ENCODE measurements at places on chromosomes 1 and 21.

DNA sequence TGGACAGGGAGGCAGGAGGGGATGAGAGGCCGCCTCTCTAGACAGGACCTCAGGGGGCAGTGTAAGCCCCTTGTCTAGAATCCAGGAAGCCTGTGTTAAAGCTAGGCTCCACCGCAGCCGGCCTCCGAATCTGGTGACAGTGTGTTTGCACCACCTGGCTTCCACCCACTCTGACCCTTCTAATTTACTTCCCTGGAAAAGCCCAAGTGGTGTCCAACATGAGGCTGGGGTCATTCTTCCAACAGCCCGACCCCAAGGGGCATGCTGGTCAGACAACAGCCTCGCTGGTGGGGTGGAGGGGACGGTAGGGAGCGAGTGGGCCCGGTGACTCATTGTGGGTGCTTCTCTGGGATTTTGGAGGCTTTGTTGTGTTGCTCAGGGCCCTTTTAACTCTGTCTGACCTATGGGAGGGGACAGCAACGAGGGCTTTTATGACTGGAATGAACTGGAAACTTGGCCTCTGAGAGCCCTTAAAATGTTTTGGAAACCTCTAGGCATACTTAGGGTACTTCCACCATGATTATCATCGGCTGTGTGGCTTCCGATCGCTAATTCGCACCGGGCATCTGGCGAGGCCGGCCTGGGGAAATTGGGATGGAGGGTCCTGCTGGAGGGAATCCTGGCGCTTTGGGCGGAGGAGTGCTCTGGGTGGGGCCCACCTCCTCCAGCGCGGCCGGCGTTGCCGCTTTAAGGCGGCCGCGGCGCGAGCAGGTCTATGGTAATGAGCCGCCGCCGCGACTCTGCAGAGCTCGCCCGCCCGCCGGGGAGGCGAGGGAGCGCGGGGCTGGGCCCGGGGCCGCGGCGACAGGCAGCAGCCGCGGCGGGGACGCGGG is at the start of gene CELSR2:
TSS of gene CELSR2 (plus strand) at position 743 of the 833 bp plus-strand sequence. CDS start 541 bp downstream, outside the sequence.
- DNase-seq = peak; percentile 57

- DNase-seq = no peak
These were observed 428.7 kb upstream of the LRRC7 start for GRCh38 chr1:69139007-69139406.

- DNase-seq = no peak
These were observed 77.0 kb downstream of the VWA5B1 start for GRCh38 chr1:20367626-20368025.

GRCh38 chr21:40186045-40186444 is 318.8 kb downstream of the PCP4 start:
- no peak for DNase-seq

DNA sequence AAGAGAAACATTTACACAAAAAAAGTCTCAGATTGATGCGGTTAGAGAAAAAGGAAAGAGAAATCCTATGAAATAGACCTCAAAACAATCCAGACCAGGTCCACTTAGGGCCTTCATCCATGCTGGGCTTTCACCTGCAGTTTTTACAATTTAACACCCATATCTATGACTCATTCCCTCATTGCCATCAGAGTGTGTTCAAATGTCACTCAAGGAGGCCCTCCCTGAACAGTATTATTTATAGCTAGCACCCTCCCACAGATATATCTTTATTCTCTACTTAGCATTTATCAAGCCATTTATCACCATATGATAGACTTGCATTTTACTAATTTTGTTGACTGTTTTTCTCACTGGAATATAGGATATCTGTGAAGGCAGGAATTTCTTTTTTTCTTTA is 824 bp upstream of the KRTAP21-3 start:
- DNase-seq = no peak

DNA sequence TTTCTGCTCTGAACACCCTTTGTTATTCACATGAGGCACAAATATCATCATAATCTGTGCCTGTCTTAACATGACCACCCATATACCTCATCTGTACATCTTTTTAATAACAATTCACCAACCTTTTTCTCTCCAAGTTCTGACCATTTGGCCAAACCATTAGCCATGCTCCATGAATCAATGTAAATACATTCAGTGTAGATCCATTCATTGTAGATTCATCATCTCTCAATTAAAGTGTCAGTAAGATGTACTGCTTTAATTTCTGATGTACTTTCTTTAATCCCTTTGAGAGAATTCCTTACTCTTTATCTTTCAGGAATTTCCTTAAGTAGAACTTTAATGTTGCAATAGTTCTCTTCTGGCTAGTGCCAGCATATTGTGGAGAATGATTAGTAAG is 126.2 kb upstream of the LRRC7 start:
- DNase-seq = no peak

- DNase-seq = no peak
These were observed 40.1 kb downstream of the CACNA1S start for GRCh38 chr1:201072149-201072548.

DNA sequence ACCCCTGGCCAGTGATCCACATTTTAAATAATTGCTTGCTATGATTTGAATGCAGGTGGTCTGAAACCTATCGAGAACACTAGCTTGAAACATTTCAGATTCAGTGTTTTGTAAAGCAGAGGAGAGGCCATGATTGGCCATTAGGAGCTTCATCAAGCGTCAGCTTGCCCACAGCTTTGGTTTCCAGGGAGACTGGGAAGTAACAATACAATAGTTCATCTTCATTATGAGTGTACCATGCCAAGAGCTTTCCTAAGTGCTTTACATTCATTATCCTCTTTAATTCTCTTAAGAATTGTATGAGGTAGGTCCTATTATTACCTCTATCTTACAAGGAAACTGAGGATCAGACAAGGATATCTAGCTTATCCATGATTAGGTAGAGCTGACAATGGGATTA is 27.7 kb upstream of the ATP5PO start:
- DNase-seq = no peak

GRCh38 chr1:45026446-45026845 is 14.4 kb downstream of the UROD start:
- DNase-seq = no peak

Measured in activated naive CD4-positive, alpha-beta T cell treated with Interleukin-2 at 50 U/mL for 16 hours (primary cell).